ENCODE measurements at places on chromosomes 3 and 15.

DNA sequence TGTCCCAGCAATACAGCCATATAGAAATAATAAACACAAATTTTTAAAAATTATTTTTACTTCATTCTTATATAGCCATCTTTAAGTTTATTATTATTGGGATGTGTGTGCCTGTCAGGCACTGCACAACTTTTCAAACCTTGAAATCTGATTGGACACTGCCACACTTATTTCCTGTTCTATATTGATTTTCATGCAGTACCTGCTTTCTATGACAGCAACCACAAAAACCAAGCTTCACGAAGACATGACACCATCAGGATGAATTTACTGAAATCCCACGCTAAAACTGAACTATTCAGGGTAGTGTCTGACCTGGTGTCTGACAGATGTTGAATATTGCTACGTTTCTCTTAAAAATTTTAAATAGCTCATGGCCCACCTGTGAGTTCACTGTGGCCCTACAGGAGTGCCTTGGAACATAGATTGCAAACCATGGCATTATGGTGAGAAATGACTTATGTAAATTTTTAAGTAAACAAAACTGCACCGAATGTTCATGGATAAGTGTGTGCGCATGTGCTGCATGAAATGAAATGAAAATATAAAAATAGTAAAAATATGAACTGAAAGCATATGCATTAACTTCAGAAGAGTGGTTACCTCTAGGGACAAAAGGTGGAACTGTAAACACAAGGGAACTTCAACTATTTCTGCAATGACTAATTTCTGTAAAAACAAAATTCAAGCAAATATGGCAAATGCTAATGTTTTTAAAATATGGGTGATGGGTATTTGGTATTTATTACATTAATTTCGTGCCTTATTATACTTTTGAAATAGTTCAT is 152.3 kb downstream of the ZBTB20 start:
- DNase-seq, result no peak

GRCh38 chr3:100766069-100766468 is 56.8 kb downstream of the TFG start:
- DNase-seq, result no peak

DNA sequence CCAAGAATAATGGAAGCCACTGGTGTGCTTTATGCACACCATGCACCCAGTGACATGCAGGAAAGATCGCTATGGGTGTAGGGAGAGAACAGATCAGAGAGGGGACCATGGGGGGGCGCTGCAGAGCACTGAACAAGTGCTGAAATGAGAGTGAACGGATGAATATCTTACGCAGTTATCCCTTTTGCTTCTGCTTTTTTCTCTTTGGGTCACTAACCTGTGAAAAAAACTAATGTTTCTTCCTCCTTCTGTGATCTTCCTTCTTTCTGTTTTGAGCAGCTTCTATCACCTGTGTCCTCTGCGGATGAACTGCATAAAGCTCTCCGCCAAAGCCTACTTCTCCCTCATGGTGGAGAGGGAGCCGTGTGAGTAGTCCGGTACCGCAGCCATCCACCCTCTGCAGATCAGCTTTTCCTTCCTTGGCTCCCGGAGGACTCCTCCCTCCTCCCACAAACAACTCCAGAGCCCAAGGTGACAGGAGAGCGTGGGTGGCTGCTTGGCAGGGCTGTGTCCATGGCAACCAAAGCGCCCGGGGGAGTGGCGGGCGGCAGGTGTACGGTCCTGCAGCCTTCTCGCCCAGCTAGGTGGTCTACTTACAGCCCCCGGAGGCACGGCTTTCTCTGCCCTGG is 106.2 kb downstream of the DGKG start:
- peak; percentile 74 for DNase-seq

DNA sequence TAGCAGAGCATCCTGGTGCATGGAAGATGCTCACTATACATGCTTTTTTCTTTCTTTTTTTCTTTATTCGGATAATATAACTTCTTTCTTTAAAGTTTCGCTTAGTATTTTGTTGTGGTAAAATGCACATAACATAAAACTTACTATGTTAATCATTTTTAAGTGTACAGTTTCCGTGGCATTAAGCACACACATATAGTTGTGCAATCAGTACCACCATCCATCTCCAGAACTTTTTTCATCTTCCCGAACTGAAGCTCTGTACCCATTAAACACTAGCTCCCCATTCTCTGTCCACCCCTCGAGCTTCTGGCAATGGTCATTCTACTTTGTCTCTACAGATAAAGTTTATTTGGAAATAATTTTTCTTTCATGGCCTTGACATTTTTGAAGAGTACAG is 1.0 kb upstream of the JAGN1 start:
- no peak for DNase-seq

- no peak for DNase-seq
These were observed 57.3 kb downstream of the HERC1 start for GRCh38 chr15:63776443-63776842.

- DNase-seq, result peak; percentile 28
These were observed 201.3 kb downstream of the ABHD5 start for GRCh38 chr3:43892061-43892460.

Measured in cerebellar cortex (tissue), 1 donor.